ENCODE measurements at places on chromosomes 1 and 21.

DNA sequence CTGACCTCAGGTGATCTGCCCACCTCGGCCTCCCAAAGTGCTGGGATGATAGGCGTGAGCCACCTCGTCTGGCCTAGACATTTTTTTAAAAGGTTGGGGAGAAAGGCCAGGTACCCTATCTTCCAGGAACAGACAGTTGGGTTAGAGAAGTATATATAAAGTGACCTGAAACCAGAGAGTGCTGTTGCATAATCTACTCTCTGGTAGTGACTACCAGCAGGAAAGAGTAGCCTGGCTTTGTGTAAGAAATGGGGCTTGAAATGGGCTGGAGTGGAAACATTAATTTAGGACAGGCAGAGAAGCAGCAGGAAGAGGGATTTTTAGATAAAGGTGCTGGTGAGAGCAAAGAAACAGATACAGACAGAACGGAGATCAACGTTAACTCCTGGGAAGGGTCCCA lies 125.8 kb upstream of the HOOK1 start:
- no peak for DNase-seq

DNA sequence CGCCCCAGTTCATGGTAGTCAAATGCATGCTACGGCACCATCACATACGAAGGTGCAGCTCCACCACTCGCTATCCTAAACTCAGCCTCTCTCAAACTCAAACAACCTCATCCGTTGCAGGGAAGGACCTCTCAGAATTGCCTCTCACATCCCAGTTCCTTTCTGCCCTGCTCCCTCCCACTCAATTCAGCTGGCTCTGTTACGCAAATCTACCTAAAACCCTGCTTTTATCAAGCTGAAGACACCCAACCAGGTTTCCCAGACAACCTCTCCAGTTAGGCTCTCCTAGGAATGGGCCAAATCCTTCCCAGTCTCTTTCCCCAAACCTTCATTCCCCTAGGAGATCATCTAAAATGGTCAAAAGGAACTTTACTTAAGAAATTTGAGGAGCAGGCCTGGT lies 62.9 kb downstream of the CLSTN1 start:
- DNase-seq, result no peak

DNA sequence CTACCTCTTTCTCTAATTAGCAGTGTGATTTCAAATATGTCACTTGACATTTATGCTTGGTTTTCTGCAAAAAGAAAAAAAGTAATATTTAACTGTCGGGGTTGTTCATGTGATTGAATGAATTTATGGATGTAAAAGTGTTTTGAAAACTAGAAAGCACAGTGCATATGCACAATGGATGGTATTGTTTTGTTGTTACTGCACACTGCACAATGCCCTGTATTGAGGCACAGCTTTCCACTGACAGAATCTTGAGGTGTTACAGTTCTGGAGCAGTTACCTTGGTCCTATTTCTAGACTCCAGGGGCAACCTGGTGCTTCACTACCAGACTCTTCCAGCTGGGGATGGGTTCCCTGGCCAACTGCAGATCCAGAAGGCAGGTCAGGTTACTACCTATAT lies 116.8 kb upstream of the L1TD1 start:
- no peak for DNase-seq

DNA sequence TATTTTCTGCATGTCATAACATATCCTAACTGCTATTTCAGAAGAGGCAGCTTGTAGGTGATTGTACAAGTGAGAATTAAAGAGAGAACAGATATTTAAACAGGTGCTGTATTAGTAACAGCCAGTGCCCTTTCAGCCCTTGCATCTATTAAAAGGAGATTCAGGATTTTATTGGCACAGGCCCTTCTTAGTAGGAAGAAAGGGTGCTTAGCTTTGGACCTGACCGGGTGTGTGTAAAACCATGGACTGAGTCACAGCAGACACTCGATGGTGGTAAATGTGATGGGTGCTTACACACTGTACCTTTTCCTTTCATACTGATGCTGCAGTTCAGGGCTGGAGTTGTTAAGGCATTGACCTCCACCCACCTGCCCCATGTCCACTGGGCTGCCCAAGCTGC lies 12.7 kb upstream of the CD101 start:
- DNase-seq, result no peak

DNA sequence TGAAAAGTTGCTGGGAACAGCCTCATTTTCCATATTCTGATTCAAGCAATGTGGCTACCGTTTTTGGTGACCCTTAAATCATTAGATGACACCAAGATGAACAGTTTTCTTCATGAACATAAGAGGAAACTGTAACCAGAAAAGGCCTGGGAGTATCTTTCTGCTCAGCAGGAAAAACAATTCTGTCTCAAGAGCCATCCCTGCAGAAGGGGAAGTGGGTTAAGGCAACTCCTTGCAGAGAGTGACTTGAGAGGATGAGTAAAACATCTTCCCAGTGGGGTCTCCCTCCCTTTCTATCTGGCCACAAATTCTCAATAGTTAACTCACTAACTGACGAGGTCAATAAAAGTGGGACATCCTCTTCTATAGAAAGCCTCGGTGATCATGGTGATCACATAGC lies 187.6 kb upstream of the NRIP1 start:
- no peak for DNase-seq

- DNase-seq, result peak; percentile 7
Observed at GRCh38 chr1:59903141-59903754, 23.3 kb downstream of the CYP2J2 start.

- DNase-seq, result no peak
Observed at GRCh38 chr1:230919207-230919606, 50.9 kb upstream of the C1orf198 start.

DNA sequence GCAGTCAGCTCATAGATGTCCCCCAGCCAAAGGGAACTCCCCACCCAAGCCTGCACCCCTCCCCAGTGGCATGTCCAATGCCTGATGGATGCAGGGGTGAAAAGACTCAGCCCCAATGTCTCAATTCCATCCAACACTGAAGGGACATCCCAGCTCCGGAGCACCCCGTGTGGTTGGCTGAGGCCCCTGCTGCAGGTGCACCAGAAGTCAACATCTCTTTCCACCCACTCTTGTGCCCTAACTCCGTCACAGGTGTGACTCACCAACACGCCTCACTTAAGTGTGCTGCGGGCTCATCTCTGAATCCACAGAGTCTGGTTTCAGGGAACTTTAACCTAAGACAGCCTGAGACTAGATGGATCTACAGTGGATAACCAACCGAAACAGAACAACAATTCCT lies 40.9 kb upstream of the ZBTB18 start:
- no peak for DNase-seq

DNA sequence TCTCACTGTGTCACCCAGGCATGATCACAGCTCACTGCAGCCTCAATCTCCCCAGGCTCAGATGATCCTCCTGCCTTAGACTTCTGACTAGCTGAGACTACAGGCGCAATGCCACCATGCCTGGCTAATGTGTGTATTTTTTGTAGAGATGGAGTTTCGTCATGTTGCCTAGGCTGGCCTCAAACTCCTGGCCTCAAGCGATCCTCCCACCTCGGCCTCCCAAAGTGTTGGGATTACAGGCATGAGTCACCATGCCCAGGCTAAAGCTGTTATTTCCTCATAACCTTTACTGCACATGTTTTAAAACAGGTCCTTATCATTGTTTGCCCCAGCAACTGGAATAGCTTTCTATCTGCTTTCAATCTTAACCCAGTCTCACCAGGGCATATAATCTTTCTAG lies 2.9 kb downstream of the SARS1 start:
- no peak for DNase-seq

All from fibroblast of upper back skin (primary cell).